Skin of body (tissue), 3 donors: ENCODE measurements at places on chromosomes 16 and 17. TPM values are rescaled to one million over a fixed set of nuclear protein-coding genes. Genes with fewer than 3 reads are reported as not detected.

- DNase-seq = no peak
These were observed 115.3 kb downstream of the SNX29 start for GRCh38 chr16:12091569-12092543.

DNA sequence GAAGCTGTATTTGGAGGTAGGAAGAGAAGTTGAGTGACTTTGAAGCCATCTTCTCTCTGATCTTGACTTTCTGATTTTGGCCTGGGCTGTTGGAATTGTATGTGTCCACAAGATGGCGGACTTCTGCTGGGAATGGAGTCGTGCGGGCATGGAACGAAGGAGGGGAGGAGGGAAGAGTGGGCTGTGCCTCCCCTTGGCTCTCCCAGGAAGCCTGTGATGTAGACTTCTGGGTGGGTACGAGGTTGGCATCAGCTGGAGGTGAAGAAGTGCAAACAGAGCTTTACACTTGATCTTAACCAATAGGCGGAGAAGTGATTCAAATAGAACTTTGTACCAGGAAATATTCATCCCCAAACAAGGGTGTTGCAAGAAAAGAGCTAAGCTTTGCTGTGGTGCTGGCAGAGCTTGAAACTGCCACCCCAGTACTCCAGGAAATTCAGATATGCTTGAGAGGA lies 7.4 kb upstream of the TMEM220 start:
- peak; percentile 19 for DNase-seq

- no peak for DNase-seq
These were observed 1.1 kb upstream of the THRA start for GRCh38 chr17:40061609-40062038.

- DNase-seq = no peak
These were observed 13.9 kb upstream of the CYTH1 start for GRCh38 chr17:78795861-78796516.

- DNase-seq = no peak
These were observed 684 bp downstream of the ZFP90 start for GRCh38 chr16:68539711-68540239.

XAF1 gene
- total RNA-seq = 19.4 TPM

DNA sequence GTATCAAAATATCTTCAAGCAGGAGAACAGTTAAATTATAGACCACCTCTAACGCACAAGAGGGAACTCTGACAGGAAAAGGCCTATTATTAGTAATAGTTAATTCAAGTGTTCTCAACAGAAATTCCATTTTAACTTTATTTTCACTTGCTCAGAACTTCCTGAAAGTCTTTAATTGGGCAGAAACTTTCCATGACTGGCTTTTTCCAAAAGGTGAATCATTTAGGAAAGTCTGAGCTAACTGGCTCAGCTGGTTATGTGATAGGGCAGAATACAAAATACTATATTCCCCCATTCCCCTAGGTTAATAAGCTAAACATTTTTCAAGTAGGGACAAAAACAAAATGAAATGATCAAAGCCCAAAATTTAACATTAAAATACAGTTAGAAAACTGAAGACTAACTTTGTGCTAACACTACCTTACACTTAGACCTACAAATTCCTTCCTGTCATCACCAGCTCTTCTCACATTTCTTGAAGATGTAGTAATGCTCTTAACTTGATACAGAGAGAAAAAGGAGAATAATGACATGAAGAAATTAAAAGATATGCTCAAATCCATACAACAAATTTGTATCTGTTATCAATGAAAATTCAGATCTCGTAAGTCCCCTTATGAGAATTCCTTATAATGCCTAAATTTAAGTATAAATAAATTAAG lies 31.0 kb downstream of the CFDP1 start:
- no peak for DNase-seq

- DNase-seq = no peak
These were observed 11.6 kb downstream of the SLC25A10 start for GRCh38 chr17:81723651-81724209.

EIF4A3 gene
- total RNA-seq = 60.4 TPM

- DNase-seq = peak; percentile 48
These were observed 32.5 kb upstream of the MYO18A start for GRCh38 chr17:29212681-29213121.

- DNase-seq = peak; percentile 62
These were observed 75.9 kb upstream of the TNRC6C start for GRCh38 chr17:77882481-77883212.

- no peak for DNase-seq
These were observed 20.7 kb downstream of the DNAH9 start for GRCh38 chr17:11618861-11619566.

- DNase-seq = no peak
These were observed 30.4 kb upstream of the PAFAH1B1 start for GRCh38 chr17:2563061-2563460.

IRX5 gene
- 13.5 TPM for total RNA-seq

DNA sequence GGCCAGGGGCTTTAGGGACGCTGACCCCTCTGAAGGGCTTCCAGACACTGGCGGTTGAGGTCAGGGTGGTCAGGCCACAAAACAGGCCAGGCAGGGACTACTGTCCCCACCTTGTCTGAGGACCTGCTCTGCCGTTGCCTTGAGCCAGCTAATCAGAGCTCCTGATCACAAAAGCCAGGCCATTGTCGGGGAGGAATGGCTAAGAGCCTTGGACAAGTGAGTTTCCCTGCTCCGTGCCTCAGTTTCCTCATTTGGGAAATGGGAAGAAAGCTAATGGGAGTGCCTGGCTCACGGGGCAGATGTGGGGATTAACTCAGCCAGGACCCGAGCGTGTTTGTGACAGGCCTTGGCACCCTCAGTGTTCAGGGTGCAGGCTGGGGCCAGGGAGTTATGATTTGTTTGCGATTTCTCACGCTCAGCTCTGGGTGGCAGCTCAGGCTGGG lies 246.5 kb upstream of the CIBAR2 start:
- no peak for DNase-seq

DNA sequence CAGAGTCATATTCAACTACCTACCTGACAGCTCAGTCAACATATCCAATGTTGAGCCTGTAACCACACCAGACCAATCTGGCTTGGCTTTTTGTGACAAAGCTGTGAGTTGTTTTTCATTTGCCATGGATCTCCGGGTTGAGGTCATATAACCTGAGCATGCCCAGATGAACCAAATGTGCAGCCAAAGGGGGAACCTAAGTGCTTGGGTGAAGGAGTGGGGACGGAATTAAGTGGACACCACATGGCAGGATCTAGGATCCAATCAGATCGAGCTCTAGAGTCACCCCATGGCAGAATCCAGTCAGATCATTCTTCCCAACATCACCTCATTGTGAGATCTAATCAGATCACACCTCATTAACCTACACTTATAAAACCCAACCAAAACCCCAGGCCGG lies 258.6 kb downstream of the PHKB start:
- DNase-seq = no peak

GRCh38 chr16:30567991-30568638 lies 3.4 kb downstream of the ZNF688 start:
- DNase-seq = no peak

B9D1 gene
- total RNA-seq = 9.2 TPM

GRCh38 chr16:61858988-61859387 lies 177.2 kb downstream of the CDH8 start:
- no peak for DNase-seq

GRCh38 chr16:3824121-3824795 lies 56.3 kb downstream of the CREBBP start:
- DNase-seq = no peak

DNA sequence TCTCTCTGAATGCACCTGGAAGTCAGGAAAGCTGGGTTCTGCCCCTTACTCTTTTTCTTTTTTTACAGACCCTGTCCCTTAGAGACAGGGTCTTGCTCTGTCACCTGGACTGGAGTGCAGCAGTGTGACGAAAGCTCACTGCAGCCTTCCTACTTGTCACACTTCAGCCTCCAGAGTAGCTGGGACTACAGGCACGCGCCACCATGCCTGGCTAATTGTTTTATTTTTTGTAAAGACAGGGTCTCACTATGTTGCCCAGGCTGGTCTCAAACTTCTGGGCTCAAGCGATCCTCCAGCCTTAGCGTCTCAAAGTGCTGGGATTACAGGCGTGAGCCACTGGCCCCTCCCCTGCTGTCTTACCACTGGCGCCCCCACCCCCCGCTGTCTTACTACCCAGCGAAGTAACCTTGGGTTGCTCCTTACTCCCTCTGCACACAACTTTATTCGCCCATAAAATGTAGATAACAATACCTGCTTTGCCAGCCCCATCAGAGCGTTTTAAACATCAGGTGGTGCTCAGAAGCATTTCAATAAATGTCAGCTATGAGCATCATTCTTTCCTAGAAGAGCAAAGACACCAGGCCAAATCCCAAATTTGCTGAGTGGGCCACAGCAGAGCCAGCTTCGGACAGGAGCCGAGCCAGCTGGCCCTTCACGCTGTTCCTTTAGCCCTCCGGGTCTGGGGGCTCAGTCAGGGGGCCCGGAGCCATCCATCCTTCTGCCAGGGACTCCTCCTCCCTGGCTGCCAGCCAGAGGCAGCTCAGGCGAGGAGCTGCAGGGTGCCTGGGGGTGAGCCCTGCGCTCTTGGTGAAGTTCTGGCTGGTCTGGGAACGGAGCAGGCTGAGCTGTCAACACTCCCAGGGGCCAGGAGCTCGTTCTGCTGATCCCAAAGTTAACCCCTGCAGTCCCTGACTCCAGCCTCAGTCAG lies 24.4 kb downstream of the SRL start:
- peak; percentile 60 for DNase-seq

DNA sequence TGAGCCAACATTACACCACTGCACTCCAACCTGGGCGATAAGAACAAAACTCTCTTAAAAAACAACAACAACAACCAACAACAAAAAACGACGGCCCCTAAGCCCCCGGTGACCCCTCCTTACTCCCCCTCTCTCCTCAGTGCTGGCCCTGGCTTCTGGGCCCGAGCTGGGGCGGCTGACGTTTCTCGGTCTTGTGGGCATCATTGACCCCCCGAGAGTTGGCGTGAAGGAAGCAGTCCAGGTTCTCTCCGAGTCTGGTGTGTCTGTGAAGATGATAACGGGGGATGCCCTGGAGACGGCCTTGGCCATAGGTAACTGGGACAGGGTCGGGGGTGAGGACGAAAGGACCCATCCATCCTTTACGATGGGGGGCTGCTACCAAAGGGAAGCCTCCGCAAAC lies 52.7 kb downstream of the MEAK7 start:
- DNase-seq = no peak

DNA sequence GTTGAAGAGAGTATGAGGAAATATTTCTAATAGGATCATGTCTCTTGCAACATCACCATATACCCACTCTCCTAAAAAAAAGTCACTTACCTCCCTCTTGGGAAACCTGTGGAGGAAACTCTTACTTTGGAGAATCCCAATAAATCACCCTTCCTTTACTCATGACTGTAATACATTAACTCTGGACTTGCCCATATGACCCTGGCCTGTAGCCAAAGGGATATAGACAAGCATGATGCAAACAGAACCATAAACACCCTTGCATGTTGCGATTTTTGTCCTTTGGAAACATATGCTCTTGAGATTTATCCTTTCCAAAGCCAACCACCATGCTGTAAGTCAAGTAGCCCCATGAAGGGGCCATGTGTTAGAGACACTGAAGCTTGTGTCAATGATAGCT lies 19.5 kb downstream of the CDH11 start:
- DNase-seq = no peak

GRCh38 chr17:5757314-5757907 lies 173.1 kb upstream of the NLRP1 start:
- DNase-seq = no peak

NOTUM gene
- total RNA-seq = 1.7 TPM

WDR81 gene
- total RNA-seq = 10.6 TPM

DNA sequence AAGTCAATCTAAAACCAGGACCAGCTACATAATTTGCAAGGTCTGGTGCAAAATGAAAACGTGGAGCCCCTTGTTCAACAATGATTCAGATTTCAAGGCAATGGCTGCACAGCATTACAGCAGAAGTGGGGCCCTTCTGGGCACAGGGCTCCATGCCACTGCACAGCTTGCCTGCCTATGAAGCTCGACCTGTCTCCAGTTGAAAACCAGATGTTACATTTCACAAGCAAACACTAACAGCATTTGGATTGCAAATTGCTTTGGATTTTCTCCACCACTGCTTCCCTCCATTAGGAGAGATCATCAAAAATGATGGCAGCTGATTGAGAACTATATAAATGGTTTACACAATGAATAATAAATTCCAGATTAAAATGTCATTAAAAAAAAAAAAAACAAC lies 551.4 kb upstream of the ZFHX3 start:
- DNase-seq = no peak

KRT32 gene
- total RNA-seq = 28.0 TPM

DNA sequence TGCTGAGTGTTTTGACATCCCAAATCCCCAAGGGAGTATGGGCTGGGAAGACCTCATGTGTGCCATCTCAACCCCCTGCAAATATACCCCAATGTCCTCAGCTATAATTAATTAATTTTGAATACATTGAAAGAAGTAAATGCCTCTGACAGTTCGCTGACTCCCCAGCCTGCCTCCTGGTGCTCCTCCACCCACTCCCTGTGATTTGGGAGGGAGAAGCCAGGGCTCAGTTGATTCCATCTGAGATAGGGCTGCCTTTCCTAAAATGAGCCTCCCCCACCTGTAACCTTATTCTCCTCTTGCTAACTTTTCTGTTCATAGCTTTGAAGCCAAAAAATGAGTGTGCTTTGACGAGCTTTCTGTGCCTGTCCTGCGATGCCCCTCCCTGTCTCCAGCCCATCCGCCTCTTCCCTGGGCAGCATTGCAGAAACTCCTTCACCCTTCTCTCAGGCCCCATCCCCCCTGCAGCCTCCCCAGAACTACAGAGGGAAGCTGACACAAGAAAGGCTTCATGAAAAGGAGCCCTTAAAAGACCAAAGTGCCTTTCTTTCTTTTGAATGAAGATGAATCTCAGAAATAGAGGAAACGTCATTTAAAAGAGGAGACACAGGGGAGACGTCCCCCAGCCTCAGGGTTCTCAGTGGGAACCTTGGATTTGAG lies 70.3 kb downstream of the HLF start:
- DNase-seq = no peak

DNA sequence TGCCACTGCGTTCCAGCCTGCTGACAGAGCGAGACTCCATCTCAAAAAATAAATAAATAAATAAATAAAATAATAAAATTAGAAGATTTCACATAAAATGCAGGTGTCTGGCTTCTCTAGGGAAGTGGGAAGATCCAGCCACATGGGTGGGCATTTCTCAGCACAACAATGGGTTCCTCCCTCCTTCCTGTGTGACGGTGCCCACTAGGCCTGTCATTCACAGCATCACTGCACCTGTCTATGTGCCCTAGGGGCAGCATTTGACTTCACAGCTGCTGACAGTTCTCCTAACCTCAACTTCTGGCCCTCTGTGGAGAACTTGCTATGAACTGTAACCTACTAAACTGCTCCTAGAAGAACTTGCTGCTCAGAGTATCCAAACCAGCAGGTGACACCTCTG lies 3.0 kb downstream of the ABHD15 start:
- DNase-seq = no peak

OR3A3 gene
- not detected for total RNA-seq

DNA sequence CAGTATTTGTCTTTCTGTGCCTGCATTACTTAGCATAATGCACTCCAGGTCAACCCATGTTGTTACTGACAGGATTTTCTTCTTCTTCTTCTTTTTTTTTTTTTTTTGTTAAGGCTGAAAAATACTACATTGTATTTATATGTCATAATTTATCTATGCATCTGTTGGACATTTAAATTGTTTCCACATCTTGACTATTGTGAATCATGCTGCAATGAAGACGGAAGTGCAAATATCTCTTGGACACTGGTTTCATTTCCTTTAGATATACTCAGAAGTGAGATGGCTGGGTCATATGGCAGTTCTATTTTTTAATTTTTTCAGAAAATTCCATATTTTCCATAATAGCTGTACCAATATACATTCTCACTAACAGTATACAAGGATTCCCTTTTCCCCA lies 272.7 kb upstream of the PMFBP1 start:
- no peak for DNase-seq

TSPAN10 gene
- 1.2 TPM for total RNA-seq

SP6 gene
- 10.2 TPM for total RNA-seq

SLC38A8 gene
- total RNA-seq = not detected

RHBDL3 gene
- total RNA-seq = 1.6 TPM
